Right renal cortex interstitium (tissue), 3 donors: ENCODE measurements at places on chromosomes 1 and 21.

- no peak for DNase-seq
Measured at GRCh38 chr21:25776440-25776839, 41.7 kb downstream of the GABPA start.

- no peak for DNase-seq
Measured at GRCh38 chr1:54888080-54888733, 1.2 kb upstream of the DHCR24 start.

GRCh38 chr21:17548262-17548661 is 35.4 kb downstream of the CXADR start:
- DNase-seq, result no peak

GRCh38 chr1:22176258-22176657 is 33.4 kb upstream of the WNT4 start:
- no peak for DNase-seq

DNA sequence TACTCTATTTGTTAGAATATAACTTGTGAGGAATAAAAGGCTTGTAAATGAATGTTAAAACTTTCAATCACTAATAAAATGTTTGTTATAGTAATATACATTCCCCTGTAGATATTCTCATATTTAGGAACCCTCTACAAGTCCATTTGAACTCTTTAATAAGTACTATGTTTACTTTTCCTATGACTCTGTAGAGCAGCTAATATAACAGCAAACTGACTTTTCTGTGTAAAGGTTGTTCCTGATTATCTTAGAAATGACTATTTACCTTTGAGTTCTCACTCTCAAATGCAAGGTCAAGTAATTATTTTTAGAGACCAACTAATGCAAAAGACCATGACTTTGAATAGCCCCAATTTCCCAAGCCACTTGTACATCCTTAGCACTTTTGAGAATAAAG is 130.3 kb downstream of the C1orf21 start:
- DNase-seq, result no peak

- DNase-seq, result no peak
Measured at GRCh38 chr1:59061876-59062275, 235.0 kb upstream of the FGGY start.

DNA sequence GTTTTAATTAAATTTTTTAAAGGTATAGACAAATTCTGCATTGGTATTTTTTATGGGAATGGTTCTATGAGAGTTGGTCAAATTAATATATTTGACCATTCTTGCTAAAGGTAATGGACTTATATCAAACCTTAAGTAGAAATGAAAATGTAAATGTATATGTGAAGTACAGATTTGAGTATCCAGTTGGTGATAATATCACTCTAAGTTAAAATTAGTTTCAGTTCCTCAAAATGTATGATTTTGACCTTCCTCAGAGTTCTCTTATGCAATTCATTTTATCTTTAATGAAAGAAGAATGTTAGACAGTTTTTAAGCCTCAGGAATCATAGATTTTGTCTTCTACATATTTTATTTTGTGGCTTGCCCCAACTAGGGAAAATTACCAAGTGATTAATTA is 1291.5 kb upstream of the B3GALT2 start:
- DNase-seq, result no peak

DNA sequence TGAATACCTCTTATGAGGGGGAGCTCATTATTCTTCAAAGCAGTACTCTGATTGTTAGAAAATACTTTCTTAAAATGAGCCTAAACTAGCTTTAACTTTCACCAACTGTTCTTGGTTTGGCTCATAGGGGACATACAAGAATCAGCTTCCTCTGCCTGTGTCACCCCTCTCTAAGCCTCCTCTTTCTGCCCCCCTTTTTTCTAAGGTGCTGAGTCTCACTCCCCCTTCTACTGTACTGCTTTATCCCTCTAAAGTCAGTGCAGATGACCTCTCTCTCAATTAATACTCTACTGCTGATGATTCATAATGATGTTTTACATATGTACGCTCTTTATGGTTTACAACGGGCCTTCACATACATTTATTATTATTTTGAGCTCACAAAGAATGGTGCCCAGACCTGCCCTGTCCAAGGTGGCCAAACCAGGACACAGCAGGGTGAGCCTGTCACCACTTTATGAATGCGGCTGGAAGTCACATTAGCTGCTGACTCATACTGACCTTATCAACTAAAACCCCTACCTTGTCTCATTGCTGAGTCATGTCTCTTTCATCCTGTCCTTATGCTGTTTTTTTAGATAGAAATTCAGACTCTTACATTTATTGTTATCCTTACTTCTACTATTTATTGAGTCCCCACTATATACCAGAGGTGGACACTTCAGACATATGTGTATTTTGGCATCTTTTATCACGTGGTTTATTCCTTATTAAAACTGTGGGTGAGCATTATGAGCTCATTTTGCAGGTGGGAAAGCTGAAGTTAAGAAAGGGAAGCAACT is 126.9 kb downstream of the RNF220 start:
- no peak for DNase-seq

GRCh38 chr1:159247266-159247665 is 42.6 kb downstream of the ACKR1 start:
- DNase-seq, result no peak

- DNase-seq, result no peak
Measured at GRCh38 chr21:27219068-27219467, 252.2 kb upstream of the ADAMTS5 start.

DNA sequence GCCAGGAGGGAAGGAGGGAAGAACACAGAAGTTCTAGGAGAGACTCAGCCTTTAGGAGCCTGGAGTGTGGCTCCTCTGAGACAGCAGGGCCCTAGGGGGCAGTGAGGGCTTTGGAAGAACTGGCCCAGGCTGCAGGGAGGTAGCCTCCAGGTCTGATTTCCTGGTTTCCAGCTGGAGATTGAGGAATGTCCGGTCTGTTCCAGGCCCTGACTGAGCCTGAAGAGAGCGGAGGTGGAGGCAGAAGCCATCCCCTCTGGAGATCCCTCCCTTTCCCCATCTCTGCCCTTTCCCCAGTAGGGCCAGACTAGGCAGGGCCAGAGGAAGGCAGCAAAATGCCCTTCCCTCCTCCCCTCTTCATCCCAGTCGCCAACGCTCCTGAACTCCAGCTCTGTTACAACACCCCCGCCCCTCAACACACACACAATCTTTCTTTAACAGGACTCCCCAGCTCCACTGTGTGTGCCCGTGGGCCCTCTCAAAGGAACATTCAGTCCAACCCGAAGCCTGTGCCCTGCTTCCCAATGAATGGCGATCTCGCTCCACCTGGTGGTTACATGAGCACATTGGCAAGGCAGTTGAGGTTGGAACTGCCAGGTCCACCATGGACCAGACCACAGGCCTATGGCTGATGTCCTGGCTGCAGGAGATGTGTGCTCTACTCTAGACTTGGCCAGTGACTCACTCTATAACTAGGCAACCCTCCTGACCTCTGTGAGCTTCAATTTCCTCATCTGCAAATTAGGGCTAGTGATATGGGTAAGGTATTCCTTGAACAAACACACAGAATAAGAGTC is 32.0 kb downstream of the MAP7D1 start:
- DNase-seq, result peak; percentile 61

DNA sequence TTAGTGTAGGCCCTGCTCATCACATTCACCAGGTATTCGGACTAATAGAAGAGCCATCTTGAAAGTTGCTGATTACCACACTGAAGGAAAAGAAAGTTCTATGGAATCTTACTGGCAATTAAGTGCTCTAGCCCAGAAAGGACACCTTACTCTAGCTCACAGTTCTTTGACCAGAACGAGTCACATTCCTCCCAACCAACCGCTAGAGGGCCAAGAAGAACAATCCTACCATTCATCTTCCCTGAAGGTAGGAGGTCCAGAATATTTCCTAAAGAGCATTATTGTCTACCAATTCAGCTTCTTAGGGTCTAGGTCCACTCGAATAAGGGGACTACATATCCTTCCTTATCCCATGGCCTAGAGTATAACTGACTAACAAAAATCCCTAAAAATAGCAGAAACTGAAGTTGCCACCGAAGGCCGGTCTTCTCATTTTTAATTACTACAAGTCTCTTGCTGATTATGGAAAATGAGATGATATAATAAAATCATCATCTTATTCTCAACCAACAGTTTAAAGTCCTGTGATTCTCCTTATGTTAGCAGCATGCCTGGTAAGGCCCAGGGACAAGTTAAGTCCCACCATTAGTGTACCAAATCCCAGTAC is 2.7 kb upstream of the FMO1 start:
- no peak for DNase-seq

DNA sequence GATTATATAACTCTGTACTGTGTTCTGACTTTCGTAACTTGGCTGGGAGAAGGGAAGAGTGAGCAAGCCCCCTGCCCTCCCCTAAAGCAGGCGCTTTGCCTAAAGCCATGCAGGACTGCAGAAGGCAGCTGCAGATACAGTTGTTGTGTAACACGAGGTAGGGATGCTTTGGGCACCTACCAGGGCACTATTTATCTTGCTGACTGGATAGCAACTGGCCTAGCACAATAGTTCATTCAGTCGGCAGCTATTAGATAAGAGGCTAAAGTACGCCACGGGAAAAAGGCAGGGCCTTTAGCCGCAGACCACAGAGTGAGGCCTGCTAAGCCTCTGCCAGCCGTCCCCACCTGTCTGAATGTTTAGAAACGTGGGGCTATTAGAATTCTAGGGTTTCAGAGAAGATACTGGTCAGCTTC is 80.9 kb downstream of the TTC3 start:
- no peak for DNase-seq

DNA sequence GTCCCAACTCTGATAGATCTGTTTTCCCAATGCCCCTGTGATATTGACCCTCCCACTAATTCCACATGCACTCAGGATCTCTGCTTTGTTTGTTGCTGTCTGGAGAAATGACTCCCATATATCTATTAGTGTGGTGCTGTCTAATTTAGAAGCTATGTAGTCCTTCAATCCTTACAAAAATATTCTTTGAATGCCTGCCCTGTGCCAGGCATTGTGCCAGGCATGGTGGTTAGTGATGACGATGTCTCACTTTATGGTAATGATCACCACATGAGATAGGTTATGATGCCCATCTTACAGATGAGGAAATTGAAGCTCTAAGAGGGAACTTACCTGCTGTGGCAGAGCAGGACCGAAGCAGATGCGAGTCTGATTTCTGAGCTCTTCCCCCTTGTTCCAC is 12.9 kb downstream of the MYOG start:
- no peak for DNase-seq

GRCh38 chr1:69258842-69259241 is 308.9 kb upstream of the LRRC7 start:
- no peak for DNase-seq

DNA sequence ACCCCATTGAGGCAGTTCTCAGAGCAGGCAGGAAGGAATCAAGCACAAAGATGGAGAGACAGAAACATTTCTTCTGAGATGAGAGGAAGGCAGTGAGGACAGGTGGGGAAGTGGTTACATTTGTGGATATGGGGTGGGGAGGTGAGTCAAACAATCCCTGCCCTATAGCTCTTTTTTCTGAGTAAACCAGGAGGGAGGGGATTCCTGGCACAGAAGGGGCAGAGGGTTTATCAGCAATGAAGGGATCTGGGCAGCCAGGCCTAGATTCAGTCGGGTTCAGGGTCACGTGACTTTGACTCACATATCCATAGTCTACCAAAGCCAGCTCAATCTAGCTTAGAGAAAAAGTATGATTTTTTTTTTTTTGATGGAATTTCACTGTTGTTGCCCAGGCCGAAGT is 15.7 kb upstream of the PHC2 start:
- no peak for DNase-seq

- no peak for DNase-seq
Measured at GRCh38 chr1:230750986-230751625, 3.9 kb downstream of the CAPN9 start.

DNA sequence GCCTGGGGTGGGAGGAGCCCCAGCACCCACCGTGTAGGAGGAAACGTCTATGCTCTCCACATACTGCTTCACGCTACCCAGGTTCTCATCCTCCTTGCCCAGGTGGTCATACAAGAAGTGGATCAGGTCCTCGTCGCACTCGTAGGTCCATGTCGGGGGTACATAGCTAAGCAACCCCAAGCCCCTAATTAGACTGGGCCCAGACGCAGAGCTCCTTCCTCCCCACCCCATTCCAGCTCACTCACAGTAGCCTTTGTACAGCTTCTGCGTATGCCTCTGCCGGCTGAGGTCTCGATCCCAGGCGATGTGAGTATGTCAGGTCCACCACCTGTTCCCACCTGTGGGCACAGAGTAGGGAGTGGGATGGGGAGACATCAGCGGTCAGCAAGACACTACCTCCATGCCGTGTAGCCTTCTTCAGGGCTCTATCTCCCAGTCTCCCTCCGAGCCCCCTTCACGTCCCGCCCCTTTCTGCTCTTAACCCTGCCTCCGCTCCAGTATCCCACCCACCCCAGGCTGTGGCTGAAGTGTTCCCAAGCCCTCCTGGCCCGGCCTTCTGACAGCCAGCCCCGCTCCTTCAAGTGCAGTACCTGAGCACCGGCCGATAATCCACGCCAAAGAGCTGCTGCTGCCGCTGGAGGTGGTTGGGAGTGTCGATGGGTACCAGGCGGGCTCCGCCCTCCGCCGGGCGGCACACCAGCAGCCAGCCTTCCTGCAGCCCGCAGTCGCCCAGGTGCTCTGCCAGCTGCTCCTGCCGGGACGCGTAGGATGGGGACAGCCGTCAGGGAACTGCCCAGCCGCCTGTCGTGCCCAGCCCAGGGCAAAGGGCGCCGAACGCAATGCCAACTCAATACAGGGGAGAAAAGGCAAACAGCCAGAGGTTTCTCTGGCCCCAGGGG is 919 bp downstream of the HECTD3 start:
- DNase-seq, result no peak

DNA sequence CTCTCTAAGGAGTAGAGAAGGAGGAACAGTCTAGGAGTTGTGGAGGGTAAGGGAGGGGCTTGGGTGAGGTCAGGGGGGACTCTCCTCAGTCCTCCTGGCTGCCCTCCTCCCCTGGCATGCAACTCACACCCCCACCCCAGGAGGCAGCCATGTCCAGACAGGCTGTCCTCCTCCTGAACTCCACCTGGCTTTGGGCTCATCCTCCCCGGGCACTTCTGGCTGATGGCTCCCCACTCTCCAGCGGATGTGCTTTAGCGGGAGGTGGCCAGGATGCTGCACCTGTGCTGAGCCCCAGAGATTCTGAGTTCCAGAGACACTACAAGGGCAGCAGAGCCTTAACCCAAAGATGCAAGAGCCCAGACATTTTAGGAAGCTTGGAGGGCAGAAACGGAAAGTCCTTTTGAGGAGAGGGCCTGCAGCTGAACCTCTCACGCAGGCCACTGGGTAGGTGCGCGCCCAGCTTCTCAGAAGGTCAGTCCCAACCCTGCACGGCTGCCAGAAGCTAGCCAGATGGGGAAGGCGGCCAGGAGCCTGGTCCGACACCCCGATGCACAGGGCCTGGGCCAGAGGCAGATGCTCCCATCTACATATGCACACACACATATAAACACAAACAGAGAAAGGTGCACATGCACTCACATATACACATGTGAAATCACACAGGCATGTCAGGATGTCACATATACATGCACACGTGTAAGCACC is 83.4 kb downstream of the PDE9A start:
- DNase-seq, result no peak

- DNase-seq, result no peak
Measured at GRCh38 chr1:53850082-53850673, 12.1 kb upstream of the NDC1 start.

- no peak for DNase-seq
Measured at GRCh38 chr1:21492356-21492625, 16.9 kb upstream of the ALPL start.
